ENCODE measurements at places on chromosomes 12 and 14.

- DNase-seq: no peak
These were observed 1.1 kb downstream of the PPP2R5C start for GRCh38 chr14:101762530-101763101.

GRCh38 chr12:64080319-64081007 lies 141.6 kb downstream of the KICS2 start:
- DNase-seq: no peak

- DNase-seq: no peak
These were observed 214.7 kb upstream of the FLRT2 start for GRCh38 chr14:85315290-85315689.

DNA sequence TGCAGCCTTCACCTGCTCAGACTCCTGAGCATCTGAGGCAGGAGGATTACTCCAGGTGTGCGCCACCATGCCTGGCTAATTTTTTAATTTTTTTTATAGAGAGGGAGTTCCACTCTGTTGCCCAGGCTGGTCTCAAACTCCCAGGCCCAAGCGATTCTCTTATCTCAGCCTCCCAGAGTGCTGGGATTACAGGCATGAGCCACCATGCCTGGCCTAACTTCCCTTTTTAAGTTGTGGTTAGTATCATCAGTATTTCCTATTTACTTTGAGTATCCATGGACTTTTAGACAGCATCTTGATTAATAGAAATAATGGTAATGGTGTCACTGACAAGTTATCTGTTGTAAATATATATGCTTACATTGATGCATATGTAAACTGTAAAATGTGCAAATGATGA lies 116.9 kb downstream of the FGD4 start:
- DNase-seq: no peak

DNA sequence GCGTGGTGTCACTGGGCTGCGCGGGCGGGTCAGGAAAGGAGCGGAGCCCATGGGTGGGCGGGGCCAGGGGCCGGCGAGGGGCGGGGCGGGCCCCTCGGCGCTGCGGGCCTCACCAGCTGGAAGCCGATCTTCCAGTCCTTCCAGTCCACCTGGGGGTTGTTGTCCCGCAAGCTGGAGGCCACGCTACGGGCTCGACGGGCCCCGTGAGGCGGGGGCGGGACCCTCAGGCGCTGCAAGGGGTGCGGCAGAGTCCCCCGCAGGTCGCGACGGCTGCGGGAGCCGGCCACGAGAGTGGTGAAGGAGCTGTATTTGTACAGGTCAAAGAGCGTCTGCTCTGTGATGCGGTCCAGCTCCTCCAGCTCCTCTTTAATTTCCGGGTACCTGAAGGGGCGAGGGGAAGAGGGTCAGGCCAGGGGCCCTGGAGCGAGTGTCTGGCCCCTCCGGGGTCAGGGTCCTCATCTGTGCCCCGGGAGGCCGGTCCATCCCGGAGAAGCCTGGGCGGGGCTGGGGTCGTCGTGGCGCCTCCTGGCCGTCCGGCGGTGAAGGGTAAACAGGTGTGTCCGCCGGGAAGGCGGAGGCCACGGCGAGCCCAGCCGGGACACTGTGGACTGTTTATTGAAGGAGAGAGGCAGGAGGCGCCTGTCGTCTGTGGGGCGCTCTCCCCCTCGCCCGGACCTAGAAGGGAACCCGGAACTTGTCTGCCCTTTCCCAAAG lies 11.9 kb downstream of the SCNN1A start:
- no peak for DNase-seq

GRCh38 chr14:45877981-45878380 lies 625.0 kb upstream of the MIS18BP1 start:
- DNase-seq: no peak

DNA sequence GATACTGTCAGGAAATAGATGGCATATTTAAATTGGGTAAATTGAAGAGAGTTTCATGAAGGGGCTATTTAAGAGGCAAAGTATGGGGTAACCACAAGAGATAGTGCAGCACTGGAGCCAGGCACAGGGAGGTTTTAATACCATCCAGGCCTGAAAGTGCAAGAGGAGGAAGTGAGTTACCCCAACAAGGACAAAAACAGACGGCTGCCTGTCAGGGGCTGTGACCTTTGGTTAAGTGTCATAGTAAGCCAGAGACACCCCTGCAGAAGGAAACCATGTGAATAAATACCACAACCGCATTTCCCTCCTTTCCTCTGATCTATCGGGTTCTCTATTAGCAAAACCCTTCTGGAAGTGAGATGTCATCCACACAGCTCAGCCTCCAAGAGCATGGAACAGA lies 122.0 kb upstream of the DHRS4 start:
- peak; percentile 11 for DNase-seq

DNA sequence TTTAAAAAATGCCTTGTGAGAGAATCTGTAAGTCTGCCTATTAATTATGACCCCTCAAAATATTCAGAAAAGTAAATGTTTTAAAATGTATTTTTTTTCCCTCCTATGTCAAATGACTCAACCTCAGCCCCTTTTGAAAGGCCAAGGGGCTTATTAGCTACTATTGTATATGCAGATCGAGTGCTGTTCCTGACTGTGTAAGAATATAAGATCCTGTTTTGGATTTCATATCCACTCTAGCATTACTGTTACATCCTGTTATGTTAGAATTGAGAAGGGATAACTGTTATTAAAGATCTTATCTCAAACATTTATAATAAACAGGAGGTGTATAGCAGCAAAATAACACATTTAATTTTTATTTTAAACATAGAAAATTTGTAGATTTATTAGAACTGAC lies 46.6 kb upstream of the TPH2 start:
- no peak for DNase-seq

DNA sequence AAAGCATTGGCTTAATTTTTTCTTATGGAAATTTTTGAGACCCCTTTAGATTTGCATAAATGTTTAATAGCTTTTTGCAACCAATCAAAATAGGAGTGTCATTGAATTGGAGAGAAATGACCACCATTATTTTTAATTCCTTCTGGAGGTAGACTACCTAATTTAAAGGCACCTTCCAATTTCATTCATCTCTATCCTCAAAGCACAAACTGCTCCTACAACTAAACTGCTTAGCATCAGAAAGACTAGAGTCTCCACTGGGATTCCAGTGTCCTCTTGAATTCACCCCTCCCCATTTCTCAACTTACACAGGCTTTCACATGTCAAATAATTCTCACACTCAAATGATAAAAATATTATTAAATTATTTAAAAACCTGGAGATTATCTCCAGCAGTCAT lies 168.4 kb downstream of the RPS29 start:
- no peak for DNase-seq

DNA sequence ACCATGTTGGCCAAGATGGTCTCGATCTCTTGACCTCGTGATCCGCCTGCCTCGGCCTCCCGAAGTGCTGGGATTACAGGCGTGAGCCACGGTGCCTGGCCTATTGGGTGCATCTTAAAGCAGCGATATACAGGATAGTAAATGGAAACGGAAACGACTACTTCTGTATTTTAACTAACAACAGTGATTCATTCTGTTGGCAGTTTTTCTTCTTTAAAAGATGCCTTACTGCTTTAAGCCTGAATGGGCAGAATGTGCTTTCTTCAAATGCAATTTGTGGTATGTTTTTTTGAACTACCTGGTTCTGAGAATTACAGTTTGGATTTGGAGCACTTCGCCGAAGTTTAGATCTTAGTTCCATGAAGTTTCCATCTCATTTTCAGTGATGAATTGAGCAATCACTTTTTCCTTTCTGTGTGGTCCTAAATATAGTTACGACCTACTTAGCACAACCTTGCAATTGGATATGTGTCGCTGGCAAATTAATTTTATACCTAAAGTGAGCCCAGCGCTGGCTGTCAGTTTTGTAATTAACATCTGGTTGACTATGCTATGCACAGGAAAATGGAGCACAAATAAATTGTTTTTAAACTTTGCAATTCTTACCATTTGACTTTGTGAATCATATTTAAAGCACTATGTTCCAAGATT lies 53.6 kb upstream of the EIF5 start:
- no peak for DNase-seq

- no peak for DNase-seq
These were observed 12.6 kb upstream of the SERPINA10 start for GRCh38 chr14:94305620-94306019.

- DNase-seq: no peak
These were observed 31.0 kb downstream of the FOXN4 start for GRCh38 chr12:109277899-109278762.

GRCh38 chr14:74392616-74393570 lies 33.1 kb downstream of the SYNDIG1L start:
- no peak for DNase-seq

DNA sequence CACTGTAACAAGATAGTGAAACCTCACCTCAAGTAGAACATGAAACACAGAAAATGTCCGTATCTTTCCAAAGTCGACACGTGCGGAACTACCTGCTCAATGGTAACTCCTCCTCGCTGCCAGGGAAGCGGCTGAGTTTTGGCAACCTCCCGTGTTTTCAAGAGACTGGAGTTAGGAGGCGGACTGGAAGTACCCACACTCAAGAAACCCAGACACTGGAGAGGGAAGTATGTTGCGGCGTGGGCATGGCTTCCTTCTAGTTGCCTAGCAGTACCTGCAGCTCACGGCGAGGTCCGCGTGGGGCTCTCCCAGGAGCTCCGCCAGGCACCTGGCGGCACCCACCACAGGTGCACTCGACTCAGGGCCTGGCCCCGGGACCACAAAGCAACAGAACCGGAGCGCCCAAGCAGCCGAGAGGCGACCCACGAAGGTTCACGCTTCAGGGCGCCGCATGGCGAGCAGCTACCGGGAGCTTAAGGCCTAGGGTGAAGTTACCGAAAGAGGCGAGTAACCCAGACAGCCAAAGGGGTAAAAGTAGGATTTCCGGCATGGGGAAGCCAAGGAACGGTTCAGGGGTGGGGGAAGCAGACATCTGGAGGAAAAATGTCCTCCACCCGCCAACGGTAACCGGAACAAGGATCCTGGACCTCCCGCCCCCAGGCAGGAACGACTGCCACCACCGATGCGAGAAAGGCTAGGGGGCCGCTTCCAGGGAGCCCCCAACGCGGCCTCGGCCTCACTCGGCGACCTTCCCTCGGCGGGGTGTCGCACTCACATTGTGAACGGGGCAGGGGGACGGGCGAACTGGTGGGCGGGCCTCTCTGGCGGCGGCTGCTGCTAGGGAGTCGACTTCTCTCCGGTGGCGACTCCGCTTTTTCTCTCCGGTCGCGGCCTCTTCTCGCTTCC lies 608 bp downstream of the PTGES3 start:
- DNase-seq: peak; percentile 39

GRCh38 chr14:77459072-77459723 lies 1.3 kb downstream of the AHSA1 start:
- peak; percentile 32 for DNase-seq

GRCh38 chr12:74488134-74488533 lies 49.5 kb upstream of the ATXN7L3B start:
- DNase-seq: no peak

- no peak for DNase-seq
These were observed 114.6 kb downstream of the FOXN3 start for GRCh38 chr14:89302396-89302950.

DNA sequence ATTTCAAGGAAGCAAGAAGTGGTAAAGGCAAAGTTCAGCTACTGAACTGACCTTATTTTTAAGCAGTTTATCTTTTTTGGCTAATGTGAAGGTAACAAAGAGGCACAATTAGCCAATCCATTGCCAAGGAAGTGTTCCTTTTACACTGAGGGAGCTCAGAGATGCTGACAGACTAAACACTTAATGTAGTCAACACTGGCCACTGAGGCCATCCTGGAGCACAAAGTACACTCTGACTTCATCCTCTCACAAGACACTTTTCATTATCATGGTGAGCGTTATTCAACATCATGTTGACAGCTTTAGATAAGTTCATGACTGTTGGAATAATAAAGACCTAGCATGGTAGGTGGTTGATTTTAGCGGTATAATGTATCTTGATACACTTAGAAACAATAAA lies 89.9 kb downstream of the ADAMTS20 start:
- no peak for DNase-seq

GRCh38 chr14:105067140-105067968 lies 2.1 kb upstream of the GPR132 start:
- DNase-seq: no peak

DNA sequence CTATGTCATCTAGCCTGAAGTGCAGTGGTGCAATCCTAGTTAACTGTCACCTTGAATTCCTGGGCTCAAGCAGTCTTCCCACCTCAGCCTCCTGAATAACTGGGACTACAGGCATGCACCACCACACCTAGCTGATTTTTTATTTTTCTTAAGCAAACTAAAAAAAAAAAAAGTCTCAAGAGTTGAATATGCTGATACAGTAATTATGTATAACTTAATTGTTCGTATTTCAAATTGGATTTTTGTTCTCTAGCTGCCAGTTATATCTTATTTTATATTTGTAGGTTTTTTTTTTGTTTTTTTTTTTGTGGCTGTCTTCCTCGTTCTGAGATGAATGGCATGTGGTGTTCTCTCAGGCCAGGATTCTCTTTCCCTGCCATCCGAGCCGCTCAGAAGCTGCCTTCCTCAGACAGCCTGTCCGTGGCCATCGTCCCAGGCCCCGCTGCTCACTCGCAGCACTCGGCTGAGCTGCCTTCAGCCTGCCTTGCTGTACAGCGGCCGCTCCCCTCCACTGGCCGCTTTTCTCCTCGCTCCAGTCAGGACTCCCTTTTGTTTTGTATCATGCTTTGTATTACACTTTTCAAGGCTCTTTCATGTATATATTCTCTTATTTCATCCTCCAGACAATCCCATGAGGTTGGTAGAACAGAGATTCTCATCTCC lies 53.3 kb downstream of the WDR20 start:
- peak; percentile 44 for DNase-seq

DNA sequence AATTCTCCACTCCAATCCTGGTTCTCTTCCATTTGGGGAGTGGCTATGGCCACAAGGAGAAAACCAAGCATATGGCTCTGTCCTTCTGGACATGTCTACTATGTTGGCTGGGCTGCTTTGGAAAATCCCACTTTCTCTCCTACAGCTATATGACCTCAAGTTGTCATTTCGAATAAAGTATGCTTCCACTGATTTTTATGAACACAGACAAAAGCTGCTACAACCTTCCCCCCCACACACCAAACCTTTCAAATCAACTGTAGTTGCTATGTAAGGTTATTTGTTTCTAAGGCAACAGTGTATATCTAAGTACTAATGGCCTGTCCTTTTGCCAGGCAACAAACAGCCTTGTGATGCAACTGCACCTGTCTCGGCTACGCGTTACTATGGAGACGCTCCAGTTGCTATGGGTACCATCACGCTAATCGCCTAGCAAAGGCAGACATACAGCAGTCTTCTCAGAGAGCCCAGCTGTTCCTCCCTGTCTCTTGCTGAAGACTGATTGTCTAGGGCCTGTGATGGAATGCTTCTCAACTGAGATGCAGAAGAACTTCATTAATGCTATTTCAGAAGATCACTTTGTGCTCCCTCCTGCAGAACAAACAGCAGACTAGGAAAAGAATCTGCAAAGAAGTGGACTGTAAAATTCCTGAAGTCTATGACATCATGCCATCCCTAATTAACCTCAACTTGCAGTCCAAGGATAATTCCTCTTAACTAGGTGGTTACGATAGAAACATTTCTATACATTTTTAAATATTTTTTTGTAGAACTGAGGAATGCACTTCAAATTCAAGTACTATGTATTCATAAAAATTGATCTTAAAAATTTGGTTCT lies 67.6 kb downstream of the FOXN3 start:
- no peak for DNase-seq

GRCh38 chr12:116244001-116244400 lies 33.5 kb downstream of the MED13L start:
- no peak for DNase-seq
